Activated CD8-positive, alpha-beta memory T cell treated with anti-CD3 and anti-CD28 coated beads for 4 hours (primary cell): ENCODE measurements at places on chromosomes 1 and 21.

- no peak for DNase-seq
Measured at GRCh38 chr1:6170742-6171201, 9.3 kb downstream of the CHD5 start.

GRCh38 chr1:52707927-52708655 lies 9.9 kb upstream of the COA7 start:
- DNase-seq, result no peak

- DNase-seq, result no peak
Measured at GRCh38 chr21:46191686-46192575, 7.7 kb upstream of the SPATC1L start.

DNA sequence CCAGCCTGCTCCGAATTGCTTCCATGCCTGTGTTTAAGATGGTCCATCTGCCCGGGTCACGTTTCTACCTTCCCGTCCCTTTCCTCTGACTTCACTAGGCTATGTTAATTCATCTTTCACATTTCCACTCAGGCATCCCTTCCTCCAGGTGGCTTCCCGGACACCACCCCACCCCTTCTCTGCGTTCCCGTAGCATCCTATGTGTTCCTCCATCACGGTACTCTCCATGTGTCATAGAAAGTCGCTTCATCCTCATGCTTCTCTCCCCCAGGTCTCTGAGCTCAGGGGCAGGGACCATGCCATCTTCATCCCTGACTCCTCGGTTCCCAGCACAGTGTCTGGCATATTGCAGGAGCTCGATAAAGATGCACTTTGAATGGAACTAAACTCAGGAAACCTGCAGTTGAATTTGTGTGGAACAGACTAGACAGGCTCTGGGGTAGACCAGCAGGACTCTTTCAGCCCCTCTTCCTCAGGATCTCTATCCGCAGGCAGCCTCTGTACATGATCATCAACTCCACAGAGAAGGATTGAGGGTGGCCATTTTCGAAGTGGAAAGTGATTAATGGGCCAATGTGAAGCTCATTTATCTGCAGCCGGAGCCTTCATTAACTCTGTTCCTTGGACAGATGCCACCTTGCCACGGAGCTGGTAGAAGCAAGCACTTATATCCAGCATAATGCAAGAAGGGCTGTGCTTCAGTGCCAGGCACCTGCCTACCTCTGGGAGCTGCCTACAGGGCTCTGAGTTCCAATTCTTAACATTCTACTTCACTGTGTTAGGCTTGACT lies 9.1 kb downstream of the C1orf226 start:
- DNase-seq, result no peak

DNA sequence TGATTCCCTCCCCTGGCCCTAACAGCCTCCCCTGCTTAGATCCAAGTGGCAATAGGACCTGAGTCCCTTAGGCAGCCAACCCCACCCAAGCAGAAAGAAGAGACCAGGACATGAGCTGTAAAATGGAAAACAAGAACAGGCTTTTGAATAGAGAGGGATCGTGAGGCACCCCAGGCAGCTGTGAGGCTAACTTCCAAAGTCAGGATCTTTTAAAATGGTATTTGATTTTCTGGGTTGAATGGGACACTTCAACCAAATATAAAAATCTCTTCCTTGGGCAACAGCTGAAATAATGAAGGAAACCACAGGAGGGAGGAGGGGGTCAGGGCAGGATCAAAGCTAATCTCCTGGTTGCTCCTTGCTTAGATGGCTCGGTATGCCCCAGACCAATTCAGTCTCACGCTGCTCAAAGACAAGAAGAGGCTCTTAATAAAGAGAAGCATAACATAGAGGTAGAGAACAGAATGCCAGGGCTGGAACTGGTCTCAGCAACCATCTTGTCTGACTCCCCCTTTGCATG lies 28.6 kb upstream of the AVPR1B start:
- no peak for DNase-seq

DNA sequence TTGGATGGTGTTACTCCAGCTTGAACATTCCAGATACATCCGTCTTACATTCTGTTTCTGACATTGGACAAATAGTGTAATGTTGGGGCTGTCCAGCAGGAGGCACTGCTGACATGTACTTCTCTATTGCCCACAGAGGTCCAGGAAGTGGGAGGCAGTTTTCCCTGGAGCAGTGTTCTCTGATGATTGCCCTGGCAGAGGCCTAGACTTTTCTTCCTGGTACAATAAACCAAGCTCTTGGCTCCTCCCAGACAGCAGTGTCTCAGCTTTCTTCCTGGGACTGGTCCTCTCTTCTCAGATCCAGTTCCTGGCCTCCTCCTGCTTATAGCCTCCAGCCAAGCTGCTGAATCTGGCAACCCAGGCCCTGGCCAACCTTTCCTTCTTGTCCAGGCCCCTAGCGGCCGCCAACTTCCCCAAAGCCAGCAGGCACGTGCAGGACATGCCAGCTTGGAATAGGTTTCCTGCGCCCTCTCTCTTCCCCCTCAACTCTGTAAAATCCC lies 14.9 kb upstream of the IFNLR1 start:
- DNase-seq, result no peak

GRCh38 chr1:202122639-202123335 lies at the start of gene GPR37L1:
TSS of gene GPR37L1 (plus strand) at chr1:202122917. CDS start at chr1:202122964, 47 bp downstream.
- DNase-seq, result no peak

GRCh38 chr1:230091473-230092231 lies 24.6 kb downstream of the GALNT2 start:
- no peak for DNase-seq

- no peak for DNase-seq
Measured at GRCh38 chr1:2400950-2401649, 9.5 kb downstream of the RER1 start.

- DNase-seq, result no peak
Measured at GRCh38 chr1:196808529-196809235, 10.8 kb upstream of the CFHR1 start.

- DNase-seq, result no peak
Measured at GRCh38 chr1:3237994-3238702, 169.1 kb downstream of the PRDM16 start.

DNA sequence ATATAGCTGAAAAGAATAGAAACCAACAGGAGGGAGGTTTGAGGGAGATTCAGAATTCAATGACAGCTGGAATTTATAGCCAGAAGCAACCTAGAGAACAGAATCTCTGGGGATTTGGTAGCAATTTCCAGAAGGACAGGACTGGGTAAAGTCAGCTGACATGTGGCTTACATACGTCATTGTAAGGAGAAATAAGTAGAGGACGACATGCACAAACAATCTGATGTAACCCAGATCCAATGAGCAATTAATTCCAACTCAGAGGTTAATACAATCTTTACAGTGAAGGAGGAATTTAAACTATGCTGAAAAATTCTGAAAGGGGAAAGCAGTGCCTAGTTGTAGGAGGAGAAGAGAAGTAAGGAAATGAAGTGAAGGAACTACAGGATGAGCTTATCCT lies 383.9 kb downstream of the PTBP2 start:
- no peak for DNase-seq

DNA sequence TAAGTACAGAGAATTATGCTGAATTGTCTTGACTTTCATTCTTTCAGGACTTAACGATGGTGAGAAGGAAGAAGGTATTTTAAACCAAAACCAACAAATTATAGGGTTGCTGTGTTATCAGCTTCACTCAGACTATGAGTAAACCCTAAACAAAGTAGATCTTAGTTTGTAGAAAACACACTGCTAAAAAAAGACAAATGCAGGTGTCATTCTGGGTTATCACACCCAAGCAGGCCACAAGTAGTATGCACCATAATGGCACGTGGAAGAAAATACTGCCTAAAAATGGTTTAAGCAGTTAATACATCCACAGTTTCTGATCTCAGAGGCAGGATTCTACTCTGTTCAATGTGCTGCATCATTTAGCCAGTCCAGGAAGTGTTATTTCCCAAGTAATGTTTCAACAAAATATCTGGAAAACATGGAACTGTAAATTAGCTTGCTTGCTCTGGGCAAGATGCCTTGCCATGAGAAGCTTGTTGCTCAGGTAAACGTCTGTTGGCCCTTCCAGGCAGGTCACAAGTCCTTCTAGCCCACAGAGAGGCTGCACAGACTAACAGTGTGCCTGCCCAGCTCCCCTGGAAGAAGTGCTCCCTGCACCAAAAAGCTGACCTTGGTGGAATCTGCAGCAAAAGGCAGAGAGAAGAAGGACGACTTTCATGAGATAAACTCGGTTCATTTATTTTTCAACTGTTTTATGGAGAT lies 4.1 kb downstream of the DIPK1A start:
- no peak for DNase-seq

GRCh38 chr1:64875606-64876005 lies 90.7 kb downstream of the JAK1 start:
- no peak for DNase-seq

DNA sequence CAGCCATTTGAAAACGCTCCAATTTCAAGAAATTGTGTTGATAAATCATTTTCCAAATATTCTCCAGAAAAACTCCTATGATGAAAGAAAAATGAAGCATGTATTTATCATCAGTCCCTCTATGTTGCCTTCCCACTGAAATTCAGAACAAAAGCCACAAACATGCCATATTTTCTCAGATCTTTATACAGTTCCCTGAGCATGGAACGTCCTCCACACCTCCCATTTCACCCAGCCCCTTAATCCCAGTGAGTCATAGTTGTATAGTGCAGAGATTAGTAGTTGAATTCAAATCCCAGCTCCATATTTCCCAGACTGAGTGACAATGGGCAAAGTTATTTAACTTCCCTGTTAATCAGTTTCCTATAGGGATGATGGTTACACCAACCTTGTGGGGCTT lies 20.6 kb upstream of the NPL start:
- DNase-seq, result no peak

DNA sequence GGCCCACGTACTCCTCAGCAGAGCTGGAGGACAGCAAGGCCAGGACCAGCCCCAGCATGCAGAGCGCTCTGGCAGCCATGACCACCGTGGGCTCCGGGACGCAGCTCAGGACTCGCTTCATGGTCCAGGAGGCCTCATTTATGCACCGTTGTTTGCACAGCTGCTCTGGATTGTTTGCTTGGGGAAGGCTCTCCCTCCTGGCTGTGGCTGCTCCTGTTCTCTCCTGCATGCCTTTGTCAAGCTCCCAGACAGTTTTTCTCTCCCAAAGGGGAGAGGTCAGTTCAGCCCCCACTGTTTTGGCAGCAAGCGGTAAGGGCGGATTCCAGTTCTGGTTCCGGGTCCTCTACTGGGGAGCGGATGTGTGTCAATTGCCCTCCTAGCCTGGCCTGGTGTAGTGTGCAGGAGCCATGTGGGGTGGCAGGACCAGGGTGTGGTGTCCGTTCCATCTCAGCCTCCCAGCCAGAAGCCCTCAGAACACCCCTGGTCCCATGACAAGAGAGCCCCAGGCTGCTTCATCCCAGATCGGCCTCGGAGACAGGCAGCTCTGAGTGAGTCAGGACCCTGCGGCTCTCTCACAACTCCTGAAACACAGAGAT lies at the start of gene TFF3:
Gene TFF3, minus strand, starts transcription at position 114 of the 596 bp plus-strand sequence. Its CDS starts 35 bp downstream, at position 79.
- no peak for DNase-seq

DNA sequence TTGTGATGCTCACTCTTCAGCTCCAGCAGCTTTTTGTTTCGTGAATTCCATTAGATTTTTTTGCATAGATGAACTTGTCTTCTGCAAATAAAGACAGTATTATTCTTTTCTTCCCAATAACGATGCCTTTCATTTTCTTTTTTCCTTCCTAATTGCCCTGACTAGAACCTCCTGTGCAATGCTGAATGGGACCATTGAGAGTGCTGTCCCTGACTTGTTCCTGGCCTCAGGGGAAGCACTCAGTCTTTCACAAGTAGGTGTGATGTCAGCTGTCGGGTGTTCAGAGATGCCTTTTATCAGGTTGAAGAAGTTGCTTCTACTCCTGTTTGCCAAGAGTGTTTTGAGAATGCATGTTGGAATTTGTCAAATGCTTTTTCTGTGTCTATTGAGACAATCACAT lies 64.3 kb upstream of the ADARB1 start:
- no peak for DNase-seq

DNA sequence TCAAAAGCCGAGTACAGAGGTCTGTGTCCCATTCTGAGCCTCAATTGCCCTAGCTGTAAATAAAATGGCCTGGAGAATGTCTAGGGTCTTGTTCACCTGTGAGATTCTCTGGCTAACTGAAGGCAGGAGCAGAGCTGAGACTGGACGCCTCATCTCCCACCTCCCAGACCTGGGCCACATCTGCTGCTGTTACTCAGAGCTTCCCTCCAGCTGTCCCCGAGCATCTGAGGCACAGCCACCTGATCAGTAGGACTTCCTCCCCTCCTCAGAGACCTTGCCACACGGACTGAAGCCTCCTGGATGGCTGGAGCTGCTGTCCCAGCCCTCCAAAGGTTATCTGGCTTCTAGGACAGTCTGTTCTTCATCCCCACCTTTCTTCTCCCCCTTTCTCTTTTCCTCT lies 62.4 kb downstream of the TMEM53 start:
- no peak for DNase-seq

DNA sequence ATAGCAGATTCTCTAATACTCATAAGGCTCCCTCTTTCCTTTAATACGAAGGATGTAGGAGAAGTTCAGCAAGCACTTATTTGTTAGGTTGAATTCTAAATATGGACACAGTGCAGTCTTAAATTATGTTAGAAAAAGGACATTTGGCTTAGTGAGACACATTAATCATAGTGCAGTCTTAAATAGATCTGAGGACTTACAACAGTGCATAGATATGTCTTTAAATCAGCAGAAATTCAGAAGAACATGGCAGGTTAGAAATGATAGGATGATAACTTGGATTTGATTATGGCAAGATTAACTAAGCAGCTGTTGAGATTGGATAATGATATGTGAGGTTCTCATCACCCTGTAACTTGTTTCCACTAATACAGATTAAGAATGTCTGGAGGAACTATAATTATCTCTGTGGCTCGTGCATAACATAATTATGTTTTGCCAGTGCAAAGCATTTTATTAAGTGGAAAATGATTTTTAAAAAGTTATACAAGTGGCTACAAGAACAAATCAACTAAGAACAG lies 485.9 kb downstream of the USP25 start:
- DNase-seq, result no peak

DNA sequence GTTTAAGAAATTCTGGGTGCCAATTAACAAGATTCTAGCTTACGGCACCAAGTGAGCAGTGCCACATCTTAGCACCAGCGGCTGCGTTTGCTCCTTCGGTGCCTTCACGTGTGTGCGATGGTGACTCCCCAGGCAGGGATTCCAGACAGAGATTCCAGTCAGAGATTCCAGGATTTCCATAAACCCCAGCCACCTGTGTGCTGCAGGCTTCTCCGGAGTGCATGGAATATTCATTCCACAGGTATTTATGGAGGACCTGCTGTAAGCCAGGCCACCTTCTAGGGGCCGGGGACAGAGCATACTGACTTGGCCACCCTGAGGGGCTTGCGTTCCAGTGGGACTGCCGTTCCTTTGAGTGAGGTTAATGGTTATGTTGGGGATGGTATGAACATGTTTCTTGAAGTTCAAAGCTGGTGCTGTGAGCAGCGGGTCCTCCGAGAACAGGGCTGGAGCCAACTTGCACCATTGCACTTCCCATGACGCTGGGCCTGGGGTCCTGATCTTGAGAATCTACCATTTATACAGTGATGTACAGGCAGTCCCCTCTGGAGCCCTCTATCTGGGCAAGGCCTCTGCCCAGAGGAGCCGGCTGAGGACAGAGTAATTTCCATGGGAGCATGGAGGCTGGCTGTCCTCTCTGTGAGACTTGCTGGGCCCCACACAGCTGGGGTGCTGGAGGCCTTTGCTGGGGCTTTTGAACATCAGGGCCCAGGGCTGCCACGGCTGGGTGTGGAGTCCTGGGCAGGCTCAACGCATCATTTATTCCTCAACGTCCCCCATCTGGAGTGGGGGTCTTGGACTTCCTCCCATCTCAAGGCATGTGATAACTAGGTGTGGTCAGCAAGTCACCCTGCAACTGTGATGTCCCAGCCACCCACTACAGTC lies 58.8 kb upstream of the AJAP1 start:
- DNase-seq, result no peak
